Stimulated activated CD8-positive, alpha-beta memory T cell treated with anti-CD3 and anti-CD28 coated beads, Interleukin-15, amount 100 ng/mL, for 4 hours (primary cell): ENCODE measurements at places on chromosomes 1 and 21.
A peak's percentile ranks its signal among the peaks of the same experiment; 100 is the strongest.

DNA sequence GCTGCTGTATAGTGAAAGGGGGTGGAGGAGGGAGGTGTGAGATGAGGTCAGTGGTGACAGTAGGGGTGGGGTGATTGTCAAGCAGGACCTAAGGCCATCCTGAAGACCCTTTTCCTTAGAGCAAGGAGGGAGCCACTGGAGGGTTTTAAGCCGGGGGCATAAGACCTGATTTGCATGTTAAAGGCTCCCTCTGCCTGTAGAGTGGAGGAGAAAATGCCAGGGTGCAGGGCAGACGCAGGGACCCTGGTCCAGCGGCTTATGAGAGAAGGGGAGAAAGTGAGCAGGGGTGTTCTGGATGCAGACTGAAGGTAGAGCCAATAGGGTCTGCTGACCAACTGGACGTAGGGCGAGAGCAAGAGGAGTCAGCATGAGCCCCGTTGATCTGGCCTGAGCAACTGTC is 154.1 kb downstream of the TRABD2B start:
- DNase-seq = no peak

GRCh38 chr1:8026153-8026975 is at the start of gene ERRFI1:
TSS of gene ERRFI1 (minus strand) at chr1:8026309. CDS start at chr1:8015619, 10,690 bp downstream.
- peak; percentile 71 for DNase-seq

DNA sequence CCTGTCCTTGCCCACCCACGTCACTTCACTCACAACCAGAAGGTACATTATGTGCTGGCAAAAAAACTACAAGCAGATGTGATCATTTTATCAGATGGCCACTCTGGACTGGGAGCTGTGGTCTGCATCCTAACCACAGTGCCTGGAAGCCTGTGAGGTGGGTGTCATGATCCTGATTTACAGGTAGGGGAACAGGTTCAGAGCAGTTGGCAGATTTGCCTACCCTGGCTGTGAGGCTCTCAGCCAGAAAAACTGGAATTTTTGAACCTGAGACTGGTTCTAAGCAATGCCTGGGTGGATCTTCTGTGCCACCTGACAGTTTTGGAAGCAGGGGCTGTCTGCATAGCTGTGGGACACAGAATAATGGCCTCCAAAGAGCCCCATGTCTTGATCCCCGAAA is 150.8 kb downstream of the SYF2 start:
- DNase-seq = no peak

DNA sequence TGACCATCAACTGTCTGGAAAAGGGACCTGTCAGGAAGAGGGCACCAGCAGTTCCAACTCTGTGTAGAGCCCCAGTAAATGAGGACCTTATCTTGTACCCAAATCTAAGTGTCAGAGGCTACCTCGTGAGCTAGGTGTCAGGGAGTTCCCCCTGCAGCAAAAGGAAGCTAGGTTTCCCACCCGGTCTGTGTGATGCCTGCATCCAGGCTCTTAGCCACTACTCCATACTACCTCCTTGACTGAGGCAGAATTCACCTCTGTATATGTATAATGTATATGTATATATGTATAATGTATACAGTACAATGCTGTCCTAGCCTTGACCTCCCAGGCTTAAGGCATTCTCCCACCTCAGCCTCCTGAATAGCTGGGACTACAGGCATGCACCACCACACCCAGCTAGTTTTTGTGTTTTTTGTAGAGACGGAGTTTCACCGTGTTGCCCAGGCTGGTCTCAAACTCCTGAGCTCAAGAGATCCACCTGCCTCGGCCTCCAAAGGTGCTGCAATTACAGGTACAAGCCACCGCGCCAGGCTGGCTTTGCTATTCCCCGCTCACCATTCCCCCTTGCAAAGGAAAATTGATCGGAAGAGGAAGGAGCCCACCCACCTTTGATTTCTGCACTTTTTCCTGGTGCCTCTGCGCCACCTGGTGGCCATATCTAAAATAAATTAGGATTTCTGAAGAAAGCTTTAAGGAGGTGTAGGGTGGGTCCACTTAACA is 15.7 kb upstream of the LUZP1 start:
- no peak for DNase-seq

DNA sequence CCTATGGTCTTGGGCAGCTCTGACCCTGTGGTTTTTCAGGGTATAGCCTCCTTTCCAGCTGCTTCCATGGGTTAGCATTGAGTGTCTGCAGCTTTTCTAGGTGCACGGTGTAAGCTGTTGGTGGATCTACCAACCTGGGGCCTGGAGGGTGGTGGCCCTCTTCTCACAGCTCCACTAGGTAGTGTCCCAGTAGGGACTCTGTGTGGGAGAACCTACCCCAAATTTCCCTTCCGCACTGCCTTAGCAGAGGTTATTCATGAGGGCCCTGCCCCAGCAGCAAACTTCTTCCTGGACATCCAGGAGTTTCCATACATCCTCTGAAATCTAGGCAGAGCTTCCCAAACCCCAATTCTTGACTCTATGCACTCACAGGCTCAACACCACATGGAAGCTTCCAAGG is 111.0 kb upstream of the C1orf87 start:
- DNase-seq = no peak

- no peak for DNase-seq
Measured at GRCh38 chr1:183219616-183220009, 33.5 kb downstream of the LAMC2 start.

- peak; percentile 39 for DNase-seq
Measured at GRCh38 chr1:203629507-203630082, 3.0 kb downstream of the ATP2B4 start.

- DNase-seq = no peak
Measured at GRCh38 chr1:113984710-113985109, 5.4 kb downstream of the OLFML3 start.

DNA sequence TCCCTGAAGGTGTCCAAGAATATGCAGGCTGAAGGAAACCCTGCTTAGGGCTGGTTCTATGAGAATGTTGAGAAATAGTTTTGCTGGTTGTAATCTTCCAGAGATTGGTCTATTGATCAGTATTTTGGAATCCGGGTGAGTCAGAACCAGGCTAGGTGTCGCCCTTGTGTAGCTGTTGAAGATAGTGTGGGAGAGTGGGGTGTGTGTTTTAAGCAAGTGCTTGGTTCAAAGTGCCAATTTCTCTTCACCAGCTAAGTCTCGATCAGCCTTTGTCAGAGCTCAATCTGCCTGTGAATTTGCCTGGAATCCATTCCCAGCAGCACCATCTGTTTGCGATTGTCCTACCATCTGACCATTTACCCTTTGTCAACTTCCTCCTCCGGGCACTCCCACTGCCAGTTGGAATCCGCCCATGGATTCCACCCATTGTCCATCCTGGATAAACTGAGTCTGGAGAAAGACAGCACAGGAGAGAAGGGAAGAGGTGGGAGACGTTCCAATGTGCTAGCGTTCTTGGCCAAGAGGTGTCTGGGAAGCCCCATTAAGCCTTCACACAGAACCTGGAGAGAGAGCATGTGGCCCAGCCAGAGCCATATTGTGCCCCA is 59.4 kb upstream of the CYP2J2 start:
- no peak for DNase-seq

GRCh38 chr1:2474933-2475371 is 1.1 kb upstream of the PLCH2 start:
- DNase-seq = no peak

DNA sequence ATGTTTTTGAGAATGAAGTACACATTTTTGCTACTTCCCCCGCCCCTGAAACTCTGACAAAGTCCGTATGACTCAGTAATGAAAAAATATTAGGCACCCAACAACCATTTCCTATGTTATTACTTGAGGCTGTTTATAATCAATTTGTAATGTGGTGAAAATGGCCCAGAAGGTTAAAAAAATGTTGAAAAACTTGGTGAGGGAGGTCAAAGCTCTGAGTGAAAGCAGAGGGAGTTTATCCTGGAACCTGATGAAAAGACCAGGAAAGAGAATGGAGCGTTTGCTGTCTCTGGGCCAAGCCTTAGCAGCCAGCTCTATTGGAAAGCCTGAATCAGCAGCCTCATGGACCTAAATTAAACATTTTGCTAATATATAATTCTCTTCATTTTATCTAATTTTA is 367.7 kb upstream of the NEGR1 start:
- DNase-seq = no peak

DNA sequence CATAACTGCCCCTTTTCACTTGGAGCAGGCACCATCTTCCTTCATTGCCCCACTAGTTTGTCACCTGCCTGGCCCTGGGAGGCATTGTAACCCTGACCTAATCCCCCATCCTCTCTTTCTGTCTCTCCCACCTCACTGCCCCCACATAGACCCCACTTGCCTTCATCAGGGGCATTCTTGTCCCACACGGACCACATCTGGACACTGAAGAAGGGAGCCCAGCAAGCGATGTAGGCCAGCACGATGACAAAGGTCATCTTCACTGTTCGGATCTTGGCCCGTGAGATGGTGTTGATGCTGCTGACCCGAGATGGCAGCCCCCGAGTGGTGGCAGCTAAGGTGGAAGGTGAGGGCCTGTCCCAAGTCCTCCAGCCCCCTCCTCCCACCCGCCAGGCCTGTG is 1.4 kb downstream of the AVPR1B start:
- no peak for DNase-seq

DNA sequence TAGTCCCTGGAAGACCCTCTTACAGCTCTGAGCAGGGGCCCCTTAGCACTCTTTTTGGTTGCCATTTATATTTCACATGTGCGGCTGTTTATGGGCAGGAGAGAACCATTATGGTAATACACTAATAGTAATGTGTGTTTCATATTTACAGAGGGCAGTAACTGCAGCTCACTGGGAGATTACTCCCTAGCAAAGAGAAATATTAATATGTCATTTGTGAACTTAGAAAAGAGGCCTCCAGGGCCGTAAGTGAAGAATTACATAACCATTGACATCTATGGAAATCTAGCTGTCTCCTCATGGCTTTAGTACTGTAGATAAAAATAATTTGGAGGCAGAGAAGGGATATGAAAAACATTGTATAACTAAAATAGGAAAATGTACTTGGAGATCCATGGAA is 23.4 kb upstream of the RGS16 start:
- DNase-seq = no peak

- no peak for DNase-seq
Measured at GRCh38 chr1:117284399-117285215, 73.9 kb upstream of the VTCN1 start.

- no peak for DNase-seq
Measured at GRCh38 chr1:201072149-201072548, 40.1 kb downstream of the CACNA1S start.

DNA sequence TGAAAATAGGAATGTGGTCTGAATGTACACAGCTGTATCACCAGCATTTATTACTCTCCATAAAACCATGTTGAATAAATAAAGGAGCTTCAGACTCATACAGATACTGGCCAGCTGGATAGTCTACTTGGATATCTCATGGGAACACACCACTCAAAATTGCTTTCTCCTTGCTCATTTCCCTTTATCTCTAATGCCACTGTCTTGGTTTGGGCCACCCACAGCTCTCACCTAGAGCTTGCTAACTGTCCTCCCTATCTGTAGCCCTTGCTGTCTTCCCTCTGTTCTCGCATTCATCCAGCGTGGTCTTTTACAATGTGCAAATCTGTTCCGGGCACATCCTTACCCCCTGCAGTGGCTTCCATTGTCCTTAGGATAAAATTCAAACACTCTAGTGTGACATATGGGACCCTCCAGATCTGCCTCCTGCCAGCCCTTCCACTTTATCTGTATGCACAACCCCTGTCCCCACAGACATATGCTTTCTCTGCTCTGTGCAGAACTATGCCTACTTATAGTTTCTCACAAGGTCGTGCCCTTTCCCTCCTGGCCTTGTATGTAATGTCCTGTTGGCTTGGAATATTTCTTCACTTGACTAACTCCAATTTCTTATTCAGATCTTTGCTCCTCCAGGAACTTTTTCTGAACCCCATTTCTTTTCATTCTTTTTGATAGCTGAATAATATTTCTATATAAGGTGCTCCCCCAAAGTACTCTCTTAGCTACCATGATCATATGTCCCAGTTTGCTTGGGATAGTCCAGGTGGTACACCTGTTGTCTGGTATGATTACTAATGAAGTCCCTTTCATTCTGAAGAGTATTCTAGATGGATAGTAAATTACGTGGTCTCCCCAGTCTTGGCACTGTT is 2.9 kb downstream of the FLVCR1 start:
- DNase-seq = no peak

- DNase-seq = no peak
Measured at GRCh38 chr1:223700388-223700918, 11.9 kb upstream of the CAPN2 start.

- no peak for DNase-seq
Measured at GRCh38 chr1:116329524-116330341, 43.3 kb upstream of the ATP1A1 start.

GRCh38 chr21:45084121-45084520 is 9.7 kb downstream of the ADARB1 start:
- DNase-seq = no peak

DNA sequence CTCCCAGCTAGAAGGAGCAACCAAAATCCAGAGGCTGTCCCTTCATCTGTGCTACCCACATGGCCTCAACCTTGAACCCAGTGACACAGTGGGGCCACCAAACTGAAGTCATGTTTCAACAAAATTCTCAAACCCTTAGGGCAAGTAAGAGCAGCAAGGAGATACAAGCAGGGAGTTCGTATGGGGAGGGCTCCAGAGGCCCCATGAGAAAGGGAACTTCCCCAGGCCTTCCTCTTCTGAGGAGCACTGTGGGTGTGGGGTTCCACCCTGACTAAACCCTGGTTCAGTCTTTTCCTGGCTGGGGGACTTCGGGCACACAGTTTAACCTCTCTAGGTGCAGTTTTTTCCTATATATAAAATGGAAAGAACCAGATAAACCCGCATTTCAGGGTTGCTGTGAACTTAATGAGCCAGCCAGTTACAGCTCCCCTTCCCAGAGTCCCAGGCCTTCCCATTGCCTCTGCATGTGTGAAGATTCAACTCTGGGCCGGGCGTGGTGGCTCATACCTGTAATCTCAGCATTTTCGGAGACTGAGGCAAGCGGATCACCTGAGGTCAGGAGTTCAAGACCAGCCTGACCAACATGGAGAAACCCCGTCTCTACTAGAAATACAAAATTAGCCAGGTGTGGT is 8.0 kb upstream of the THEMIS2 start:
- no peak for DNase-seq

DNA sequence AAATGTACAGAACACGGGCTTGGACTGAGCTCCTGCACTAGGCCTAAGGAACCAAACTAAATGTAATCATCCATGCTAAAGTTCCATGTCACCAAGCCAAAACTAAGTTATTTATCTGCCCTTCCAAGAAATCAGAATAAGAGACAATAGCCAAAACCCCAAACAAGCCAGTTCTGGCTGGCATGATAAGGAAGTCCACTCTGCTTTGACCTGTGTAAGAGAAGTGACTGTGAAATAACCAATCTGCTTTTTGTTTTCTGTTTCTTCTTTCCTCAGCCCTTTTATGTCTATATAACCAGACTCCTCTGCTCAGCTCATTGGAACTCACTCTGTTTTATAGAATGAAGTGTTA is 15.1 kb downstream of the PLPPR5 start:
- DNase-seq = no peak

- DNase-seq = no peak
Measured at GRCh38 chr21:20302084-20302483, 696.1 kb upstream of the NCAM2 start.

- no peak for DNase-seq
Measured at GRCh38 chr1:151975311-151976014, 18.2 kb downstream of the S100A10 start.
